ENCODE measurements at places on chromosomes 11 and 22.
A peak's percentile ranks its signal among the peaks of the same experiment; 100 is the strongest.

- DNase-seq, result no peak
Observed at GRCh38 chr11:93740031-93740729, 1.1 kb downstream of the TAF1D start.

DNA sequence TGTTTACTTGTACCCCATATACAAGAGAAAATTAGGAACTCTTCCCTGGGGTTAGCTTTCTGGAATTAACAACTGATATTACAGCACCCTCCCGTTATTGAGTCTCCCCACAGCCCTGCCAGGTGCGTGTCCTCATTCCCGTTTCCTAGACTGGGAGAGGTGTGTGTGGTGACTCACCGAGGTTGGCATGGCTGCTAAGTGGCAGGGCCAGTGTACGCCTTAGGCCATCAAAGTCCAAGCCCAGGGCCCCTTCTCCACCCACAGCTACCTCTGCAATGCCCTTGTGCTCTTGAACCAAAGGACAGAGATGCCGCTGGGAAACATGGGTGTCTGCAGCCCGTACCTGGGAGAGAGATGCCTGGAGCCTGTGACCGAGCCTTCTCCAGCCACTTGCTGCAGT is 12.3 kb downstream of the IFT27 start:
- DNase-seq, result no peak

DNA sequence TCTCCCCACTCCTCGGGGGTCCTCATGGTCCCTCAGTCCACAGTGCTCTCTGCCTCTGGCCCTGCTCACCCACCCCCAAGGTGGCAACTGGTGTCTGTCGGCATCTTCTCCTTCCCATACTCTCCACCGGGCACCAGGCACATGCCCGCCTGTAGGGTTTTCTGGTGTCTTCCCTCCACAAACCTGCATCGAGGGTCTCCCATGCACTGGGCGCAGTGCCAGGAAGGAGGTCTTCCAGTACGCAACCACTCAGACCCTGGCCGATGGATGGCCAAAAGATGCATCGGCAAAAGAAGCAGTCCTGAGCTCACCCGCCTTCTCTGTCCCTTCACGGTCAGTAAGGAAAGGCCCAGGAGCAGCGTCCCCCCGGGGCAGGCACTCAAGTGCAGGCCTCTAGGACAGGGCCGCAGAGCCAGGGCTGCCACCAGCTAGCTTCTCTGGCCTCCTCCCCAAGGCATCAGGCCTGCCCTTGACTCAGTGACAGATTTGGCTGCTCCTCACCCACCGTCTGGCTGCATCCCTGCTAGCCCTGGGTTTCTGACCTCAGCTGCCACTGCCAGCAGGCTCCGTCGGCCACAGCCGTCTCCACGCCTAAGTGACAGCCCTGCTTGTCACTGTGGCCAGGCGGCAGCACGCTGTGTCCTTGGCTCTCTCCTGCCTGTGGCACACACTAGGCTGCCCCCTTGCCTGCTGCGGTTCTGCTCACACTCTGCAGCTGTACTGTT is 32.1 kb upstream of the IGSF9B start:
- DNase-seq, result no peak

GRCh38 chr11:10778217-10778970 is 27.3 kb downstream of the CTR9 start:
- no peak for DNase-seq

- no peak for DNase-seq
Observed at GRCh38 chr22:41752011-41752970, 48.2 kb upstream of the CCDC134 start.

DNA sequence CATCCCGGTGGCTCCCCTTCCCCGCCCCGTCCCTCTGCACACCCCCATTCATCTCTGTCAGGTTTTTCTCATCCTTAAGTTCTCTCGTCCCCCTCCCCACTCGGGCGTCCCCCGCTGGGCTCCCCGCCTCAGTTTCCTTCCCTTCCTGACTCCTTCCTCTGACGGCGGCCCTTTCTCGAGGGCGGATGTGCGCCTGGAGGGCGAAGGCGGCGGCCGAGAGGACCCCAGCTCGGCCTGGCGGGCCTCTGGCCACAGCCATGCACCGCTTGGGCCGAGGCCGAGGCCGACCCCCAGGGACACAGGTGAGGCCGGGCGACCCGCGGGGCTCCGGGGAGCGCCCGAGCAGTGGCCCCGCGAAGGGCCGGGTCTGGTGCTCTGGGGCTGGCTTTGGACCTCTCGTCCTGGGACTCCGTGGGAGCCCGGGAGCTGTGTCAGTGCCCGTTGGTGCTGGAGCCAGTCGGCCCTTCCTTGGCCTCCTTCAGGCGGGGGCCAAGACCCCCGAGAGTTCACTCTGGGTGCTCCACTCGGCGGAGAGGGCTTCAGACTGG is 2.9 kb downstream of the PHLDB1 start:
- DNase-seq, result no peak

- no peak for DNase-seq
Observed at GRCh38 chr11:44531116-44531504, 34.4 kb upstream of the CD82 start.

DNA sequence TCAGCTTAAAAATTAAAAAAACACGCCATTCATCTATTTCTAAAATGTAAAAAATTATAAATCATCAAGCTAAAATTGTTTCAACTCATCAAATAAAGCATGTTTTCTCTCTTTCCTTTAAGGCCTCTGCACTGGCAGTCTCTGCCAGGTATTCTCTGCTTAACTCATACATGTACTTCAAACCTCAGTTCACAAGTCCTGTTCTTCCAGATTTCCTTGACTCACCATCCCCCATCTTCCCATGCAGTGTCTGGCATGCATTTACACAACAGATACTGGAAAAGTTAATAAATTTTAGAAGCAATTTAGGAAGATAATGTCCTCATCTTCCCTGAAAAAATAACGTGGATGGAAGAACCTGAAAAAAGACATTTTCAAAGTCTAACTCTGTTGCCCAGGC is 32.5 kb downstream of the CSTF3 start:
- no peak for DNase-seq

GRCh38 chr11:113045146-113045545 is 83.9 kb downstream of the NCAM1 start:
- DNase-seq, result no peak

GRCh38 chr22:45683680-45684079 is 12.0 kb downstream of the ATXN10 start:
- DNase-seq, result no peak

DNA sequence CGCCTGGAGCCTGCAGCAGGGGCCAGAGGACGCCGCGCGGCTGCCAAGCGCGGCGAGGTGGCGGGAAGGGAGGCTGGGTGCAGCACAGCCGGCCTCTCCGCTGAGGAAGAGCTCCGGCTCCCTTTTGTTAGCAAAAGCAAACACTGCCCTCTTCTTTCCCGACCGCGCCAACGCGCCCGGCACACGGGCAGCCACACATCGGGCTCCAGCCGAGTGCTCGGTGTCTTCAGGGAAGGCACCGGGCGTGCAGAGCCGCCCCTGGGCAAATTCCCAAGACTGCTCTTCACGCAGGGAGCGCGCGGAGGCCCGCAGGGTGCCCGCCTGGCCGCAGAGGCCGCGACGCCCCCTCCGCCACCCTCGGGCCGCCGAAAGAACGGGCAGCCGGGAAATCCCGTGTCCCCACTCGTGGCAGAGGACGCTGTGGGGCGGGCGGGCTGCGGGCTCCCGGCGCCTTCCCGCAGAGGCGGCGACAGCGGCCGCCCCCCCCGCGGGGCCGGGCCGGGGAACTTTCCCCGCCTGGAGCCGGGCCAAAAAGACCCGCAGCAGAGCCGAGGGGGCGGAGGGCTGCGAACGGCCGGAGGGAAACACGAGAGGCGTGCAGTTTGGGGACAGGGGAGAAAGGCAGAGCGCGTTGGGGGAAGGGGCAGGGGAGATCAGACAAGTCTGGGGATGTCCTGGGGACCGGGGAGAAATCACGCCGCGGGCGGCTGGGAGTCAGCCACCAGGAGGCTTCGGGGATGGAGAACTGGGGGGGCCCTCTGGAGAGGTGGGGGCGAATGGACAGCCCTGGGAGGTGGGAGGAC is 931 bp downstream of the CADM1 start:
- peak; percentile 79 for DNase-seq

- no peak for DNase-seq
Observed at GRCh38 chr11:115961159-115962003, 457.2 kb upstream of the CADM1 start.

DNA sequence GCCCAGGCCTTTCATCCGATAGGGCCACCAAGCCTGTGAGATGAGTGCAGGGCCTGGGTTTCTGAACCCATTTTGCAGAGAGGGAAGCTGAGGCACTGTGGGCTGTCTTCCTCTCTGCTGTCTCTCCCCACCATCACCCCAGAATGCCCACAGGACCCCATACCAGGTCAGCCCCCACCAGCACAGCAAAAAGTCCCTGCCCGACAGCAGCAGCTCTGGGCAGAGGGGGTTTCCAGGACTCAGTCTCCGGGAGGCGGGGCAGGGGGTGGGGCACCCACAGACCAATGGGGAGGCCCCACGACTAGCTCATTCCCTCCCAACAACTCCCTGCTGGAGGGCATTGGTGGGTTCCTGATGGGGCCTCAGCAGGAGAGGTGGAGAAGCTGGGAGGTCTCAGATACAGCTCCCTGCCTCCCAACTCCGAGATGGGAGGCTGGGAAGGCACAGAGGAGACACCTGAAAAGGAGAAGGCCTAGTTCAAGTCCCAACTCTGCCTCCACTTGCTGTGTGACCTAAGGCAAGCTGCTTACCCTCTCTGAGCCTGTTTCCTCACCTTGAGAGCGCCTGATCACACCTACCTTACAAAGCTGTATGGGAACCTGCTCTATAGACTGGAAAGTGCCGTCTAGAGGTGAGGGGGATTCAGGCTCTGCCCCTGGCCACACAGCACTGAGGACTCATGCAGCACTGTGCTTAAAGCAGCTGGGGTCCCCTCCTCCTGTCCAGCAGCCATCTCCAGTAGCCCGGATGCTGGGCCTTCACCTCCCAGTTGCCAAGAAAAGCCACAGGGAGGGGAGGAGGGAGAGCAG is 3.5 kb downstream of the CBX7 start:
- DNase-seq, result peak; percentile 58

GRCh38 chr11:134261626-134262488 is 8.5 kb downstream of the ACAD8 start:
- DNase-seq, result no peak

- no peak for DNase-seq
Observed at GRCh38 chr11:7421136-7421535, 64.2 kb upstream of the OLFML1 start.

- DNase-seq, result peak; percentile 85
Observed at GRCh38 chr22:38051900-38052862, 5.0 kb upstream of the PICK1 start.

DNA sequence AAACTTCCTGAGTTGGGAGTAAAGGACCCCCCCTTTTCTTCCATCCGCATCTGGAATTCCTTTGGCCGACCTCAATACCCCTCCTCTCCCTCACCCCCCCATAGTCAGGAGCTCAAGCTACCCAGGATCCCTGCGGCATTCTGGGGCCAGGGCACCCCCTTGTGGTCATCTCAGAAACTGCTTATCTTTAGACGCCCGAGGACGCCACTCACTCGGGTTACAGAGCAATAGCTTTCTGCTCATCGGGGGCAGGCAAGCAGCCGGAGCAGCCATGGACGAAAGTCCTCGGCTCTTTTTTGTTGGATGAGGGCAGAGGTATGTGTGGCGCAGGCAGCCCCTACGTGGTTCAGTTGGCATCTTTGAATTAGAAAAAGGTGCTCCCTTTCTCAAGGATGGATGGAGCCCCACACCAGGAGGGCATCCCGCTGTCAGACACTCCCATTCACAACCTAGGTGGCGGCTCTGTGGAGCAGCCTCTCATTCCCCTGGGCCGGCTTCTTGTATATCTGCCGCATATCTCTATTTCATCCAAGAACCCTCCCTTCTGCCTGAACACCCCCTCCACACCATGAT is 2.3 kb downstream of the C1QTNF5 start:
- peak; percentile 90 for DNase-seq

DNA sequence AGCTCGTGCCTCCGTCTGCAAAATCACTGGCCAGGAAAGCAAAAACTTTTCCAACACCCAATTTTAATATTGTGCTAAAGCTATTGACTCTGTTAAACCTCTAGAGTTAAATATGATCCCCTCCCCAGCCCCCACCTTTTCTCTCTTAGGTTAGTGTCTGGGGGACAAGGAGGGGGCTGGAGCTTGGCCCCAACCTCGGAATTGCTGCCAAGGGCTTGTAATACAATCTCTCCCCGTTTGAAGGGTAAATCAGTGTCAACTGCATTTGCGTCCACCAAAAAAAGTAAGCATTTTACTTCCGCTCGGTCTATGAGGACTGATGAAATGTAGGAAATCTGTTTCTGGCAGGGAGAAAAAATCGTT is at the start of gene GAS2:
Gene GAS2, plus strand, starts transcription at position 287 of the 363 bp plus-strand sequence. CDS start 8,259 bp downstream, outside the sequence.
- DNase-seq, result no peak

GRCh38 chr11:86160541-86161149 is 83.9 kb upstream of the EED start:
- DNase-seq, result no peak

GRCh38 chr11:56923116-56923515 is 65.6 kb upstream of the OR5AK2 start:
- no peak for DNase-seq

- DNase-seq, result peak; percentile 45
Observed at GRCh38 chr11:74570266-74571061, 21.9 kb upstream of the POLD3 start.

GRCh38 chr22:37533995-37534394 is 14.8 kb upstream of the CARD10 start:
- DNase-seq, result no peak

- DNase-seq, result peak; percentile 18
Observed at GRCh38 chr11:64918017-64918416, 1.0 kb upstream of the ATG2A start.

DNA sequence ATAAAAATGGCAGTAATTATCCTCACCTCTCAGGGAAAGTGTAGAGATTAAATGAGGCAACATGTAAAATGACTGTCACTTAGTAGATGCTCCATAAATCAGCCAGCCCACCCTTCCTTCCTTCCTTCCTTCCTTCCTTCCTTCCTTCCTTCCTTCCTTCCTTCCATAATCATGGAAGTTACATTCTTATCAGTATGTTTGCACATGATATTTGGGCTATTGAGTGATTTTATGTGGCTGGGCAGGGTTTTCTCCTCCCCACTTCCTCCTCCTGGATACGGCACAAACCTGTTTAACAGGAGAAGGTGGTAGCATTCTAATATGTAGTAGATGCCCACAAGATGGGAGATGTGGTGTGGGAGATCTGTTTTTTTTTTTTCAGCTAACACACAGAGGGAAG is 11.9 kb downstream of the LYVE1 start:
- no peak for DNase-seq

DNA sequence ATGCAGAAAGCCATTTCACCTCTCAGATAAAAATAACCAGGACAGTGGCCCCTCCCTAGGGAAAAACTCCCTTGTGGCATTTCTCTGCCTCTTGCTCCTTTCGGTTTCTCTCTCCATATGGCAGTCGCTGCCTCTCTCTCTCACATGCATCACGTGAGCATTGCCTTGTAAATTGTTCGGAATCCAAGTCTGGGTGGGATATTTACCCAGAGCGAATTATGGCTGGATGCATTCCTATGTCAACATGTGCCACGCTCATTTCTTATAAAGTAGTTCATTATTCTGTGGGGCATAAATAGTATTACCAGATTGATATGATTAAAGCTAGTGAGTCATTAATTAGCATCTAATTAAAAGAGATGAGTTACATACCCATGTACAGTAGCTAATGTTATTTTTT is 392.9 kb downstream of the INSC start:
- no peak for DNase-seq

Measured in head of caudate nucleus (tissue), 42 donors.